ENCODE measurements at places on chromosomes 1 and 21.

DNA sequence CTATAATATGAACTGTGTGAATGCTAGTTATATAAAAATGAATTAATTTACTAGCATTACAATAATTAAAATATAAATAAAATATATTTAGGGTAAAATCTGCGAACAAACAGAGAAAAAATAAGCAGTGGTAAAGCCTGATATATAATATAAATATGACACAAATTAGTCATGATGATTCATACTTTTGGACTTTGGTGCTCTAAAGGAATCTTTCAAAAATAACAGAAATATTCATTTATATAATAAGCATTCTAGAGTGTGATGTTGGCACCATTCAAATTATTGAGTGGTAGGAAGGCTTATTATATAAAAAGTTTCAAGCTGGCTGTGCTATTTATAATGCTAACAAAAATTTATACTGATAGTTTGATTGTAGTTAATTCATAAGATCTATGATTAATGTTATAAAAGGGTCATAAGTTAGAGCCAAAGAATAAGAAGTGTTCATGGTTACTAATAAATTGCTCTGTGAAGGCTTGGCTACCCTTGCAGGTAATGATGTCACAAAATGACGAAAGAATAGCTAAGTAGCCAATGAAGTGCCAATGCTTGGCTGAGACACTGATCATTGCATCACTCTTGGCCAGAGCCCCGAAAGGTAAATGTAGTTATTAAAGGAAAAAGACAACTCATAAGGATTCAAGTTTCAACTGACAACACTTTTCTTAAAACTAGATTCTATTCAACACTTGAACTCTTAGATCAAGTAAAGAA, 108.7 kb downstream of the USH2A start:
- DNase-seq, result no peak

GRCh38 chr1:107877745-107878144, 87.2 kb downstream of the VAV3 start:
- DNase-seq, result no peak

- DNase-seq, result peak; percentile 100
These were observed 33.3 kb upstream of the CNTN2 start for GRCh38 chr1:205009670-205010069.

- no peak for DNase-seq
These were observed 78.9 kb downstream of the RHOU start for GRCh38 chr1:228814176-228814575.

DNA sequence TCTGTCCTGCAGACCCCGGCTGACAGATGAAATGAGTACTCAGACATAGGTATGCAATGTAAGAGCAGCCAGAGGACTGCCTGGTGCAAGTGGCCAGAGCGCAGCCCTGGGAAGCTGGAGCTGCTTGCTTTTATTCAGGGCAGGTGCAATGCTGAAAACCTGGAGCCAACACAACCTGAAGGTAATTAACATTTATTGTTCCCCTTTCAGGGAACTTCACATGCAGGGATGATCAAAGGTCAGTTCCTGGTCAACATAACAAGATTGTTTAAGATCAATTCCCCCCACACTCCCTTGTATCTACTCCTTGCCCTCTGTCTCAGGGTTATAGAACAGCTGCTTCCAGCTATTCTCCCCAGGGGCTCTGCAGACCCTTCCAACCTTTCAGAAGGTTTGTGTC, 48.7 kb upstream of the PRELP start:
- DNase-seq, result no peak

DNA sequence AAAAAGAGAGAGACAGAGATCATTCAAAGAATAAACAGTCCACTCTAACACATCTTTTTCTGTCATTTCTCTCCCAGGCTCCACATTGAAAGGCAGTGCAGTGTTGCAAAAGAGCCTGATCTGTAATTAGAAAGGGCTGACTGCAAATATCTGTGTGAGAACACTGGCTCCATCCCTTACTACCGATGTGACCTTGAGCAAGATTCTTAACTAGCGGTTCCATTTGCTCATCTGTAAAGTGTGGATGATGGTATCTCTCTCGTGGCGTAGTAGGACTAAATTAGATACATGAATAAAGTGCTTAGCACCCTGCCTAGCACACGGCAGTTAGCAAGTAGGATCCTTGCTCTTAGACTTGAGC, 26.9 kb upstream of the SLC44A3 start:
- DNase-seq, result no peak

GRCh38 chr1:239392271-239392670, 5.9 kb downstream of the CHRM3 start:
- no peak for DNase-seq
